Activated naive CD4-positive, alpha-beta T cell treated with anti-CD3 and anti-CD28 coated beads for 36 hours (primary cell): ENCODE measurements at places on chromosomes 3 and 15.

GRCh38 chr3:181629711-181630110, 82.0 kb upstream of the SOX2 start:
- no peak for DNase-seq

GRCh38 chr3:81592101-81592500, 169.3 kb downstream of the GBE1 start:
- no peak for DNase-seq

GRCh38 chr3:126304704-126305103, 52.5 kb downstream of the KLF15 start:
- no peak for DNase-seq

- no peak for DNase-seq
Observed at GRCh38 chr15:37134699-37135131, 34.4 kb upstream of the MEIS2 start.

DNA sequence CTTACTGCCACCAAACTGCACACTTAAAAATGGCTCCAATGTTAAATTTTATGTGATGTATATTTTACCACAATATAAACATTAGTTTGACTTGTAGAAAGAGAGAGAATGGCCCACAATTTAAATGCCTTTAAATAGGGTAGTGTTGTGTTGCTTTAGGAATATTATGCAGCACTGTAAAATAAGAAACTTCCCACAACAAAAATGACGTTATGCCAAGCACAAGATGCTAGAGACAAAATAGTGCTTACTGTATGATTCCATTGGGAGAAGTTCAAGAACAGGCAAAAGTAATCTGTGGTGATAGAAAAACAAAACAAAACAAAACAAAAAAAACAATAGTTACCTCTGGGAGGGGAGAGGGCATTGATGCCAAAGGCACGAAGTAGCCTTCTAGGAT, 91.3 kb downstream of the MEGF11 start:
- no peak for DNase-seq

DNA sequence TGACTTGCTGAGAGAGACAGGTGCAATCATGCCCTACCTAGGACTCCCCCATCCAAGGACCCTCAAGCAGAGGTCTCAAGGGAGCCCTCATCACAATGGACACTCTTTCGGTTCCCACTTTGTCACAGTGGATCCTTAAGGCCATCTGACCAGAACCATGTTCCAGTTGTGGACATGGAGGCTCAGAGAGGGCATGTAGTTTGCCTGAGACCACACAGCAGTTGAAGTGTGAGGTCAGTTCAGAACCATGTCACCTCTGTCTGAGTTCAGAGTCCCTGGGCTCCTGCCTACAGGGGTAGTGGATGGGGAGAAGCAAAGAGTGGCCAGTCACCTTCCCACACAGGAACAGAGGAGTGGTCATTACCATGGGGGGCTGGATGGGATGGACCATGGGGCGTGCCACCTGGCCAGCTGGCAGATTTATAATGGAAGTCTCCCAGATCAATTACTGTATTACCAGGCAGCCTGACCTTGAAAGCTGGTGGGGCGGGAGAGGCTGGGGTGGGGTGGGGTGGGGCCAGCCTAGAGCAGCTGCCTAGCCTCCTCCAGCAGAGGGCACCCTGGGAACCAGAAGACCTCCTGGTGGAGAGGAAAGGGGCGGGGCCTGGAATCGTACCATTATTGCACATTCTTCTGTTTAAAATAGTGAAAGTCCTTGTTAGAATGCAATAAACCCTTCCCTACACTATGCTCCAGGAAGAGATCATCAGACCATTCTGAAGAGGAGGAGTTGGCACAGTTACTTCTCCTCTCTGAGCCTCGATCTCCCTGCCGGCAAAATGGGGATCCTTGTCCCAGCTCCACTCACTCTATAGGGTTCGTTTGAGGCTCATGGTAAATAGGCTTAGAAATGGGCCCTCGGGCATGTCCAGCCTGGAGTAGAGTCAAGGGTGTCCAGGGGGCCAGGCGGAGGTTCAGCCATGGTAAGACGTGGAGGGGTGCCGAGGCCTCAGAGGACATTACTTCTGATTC, 26.9 kb upstream of the LINGO1 start:
- peak; percentile 58 for DNase-seq

DNA sequence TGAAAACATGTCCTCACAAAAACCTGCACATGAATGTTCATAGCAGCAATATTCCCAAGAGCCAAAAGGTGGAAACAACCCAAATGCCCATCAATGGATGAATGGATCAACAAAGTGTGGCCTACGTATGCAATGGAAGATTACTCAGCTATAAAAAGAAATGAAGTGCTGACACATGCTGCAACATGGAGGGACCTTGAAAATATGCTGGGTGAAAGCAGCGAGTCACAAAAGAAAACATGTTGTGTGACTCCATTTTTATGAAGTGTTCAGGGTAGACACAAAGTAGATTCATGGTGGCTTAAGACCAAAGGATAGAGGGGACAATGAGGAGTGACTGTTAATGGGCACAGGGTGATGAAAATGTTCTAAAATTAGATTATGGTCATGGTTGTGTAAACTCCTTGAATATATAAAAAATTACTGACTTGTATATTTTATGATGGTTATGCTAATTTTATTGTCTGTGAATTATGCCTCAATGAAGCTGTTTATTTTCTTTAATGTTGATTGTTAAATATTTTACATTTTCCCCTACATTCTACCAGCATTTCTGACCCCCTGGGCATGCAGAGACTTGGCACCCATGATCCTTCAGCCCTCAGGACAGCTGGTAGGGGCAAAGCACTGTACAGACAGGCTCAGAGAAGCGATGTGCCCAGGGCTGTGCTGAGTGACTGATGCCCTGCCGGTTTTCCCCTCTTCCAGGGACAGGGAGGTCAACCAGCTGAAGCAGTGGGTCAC, 37.8 kb downstream of the CFAP100 start:
- no peak for DNase-seq

DNA sequence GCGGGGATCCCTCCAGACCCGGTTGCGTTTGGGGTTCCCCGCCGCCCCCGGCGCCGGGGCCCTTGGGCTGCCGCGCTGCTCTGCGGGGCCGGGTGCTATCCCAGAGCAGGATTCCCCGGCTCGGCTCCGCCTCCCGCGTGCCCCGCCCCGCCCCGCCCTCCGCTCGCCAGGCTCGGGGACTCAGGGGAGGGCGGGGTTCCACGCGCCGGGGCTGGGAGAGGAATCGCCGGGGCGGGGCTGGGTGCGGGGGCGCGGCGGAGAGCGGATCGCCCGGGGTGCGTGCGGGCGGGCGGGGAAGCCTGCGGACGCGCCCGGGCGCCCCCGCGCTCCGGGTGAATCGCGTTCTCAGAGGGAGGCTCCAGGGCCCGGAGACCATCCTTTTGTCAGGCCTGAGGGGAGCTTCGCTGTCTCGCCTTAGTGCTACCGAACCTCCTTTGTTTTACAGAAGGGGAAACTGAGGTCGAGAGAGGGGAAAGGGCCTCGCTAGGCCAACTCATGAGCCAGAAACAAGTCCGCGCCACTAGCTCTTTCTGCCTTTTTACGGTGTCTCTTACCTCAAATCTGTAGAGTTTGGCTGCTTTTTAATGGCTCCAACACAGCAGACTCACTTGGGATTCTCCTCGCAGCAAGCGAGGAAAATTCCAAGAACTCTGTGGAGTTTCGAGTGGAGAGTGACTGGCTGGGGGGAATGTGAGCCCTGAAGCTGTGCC, at the start of gene TMEM158:
TSS of gene TMEM158 (minus strand) at position 82 of the 710 bp plus-strand sequence. CDS start 260 bp downstream, outside the sequence.
- peak; percentile 88 for DNase-seq

- no peak for DNase-seq
Observed at GRCh38 chr15:64566629-64567427, 106.5 kb downstream of the ZNF609 start.

- no peak for DNase-seq
Observed at GRCh38 chr3:5390936-5391625, 203.6 kb downstream of the EDEM1 start.

GRCh38 chr3:194381460-194381875, 11.9 kb upstream of the LRRC15 start:
- no peak for DNase-seq

GRCh38 chr15:44585633-44586032, 48.7 kb downstream of the EIF3J start:
- DNase-seq, result no peak

- DNase-seq, result no peak
Observed at GRCh38 chr3:15023249-15023648, 41.9 kb downstream of the MRPS25 start.

DNA sequence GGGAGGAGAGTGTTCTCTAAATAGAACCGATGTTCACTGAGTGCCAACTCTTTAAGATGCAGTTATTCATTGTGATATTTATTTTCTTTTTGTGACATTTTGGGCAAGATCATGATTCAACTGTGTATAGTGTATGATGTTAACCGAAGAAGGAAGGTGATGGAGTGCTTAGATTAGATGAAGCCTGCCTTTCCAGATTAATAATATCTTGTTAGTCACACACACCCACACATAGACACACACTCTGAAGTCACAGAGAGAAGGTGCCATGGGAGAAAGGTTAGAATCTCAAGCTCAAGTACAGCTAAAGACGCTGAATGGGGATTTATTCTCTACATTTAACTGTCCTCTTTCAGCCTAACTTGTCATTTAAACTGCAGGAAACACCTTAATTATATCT, 77.0 kb downstream of the SLC9A9 start:
- DNase-seq, result no peak

GRCh38 chr15:38128341-38128781, 124.3 kb upstream of the SPRED1 start:
- no peak for DNase-seq

DNA sequence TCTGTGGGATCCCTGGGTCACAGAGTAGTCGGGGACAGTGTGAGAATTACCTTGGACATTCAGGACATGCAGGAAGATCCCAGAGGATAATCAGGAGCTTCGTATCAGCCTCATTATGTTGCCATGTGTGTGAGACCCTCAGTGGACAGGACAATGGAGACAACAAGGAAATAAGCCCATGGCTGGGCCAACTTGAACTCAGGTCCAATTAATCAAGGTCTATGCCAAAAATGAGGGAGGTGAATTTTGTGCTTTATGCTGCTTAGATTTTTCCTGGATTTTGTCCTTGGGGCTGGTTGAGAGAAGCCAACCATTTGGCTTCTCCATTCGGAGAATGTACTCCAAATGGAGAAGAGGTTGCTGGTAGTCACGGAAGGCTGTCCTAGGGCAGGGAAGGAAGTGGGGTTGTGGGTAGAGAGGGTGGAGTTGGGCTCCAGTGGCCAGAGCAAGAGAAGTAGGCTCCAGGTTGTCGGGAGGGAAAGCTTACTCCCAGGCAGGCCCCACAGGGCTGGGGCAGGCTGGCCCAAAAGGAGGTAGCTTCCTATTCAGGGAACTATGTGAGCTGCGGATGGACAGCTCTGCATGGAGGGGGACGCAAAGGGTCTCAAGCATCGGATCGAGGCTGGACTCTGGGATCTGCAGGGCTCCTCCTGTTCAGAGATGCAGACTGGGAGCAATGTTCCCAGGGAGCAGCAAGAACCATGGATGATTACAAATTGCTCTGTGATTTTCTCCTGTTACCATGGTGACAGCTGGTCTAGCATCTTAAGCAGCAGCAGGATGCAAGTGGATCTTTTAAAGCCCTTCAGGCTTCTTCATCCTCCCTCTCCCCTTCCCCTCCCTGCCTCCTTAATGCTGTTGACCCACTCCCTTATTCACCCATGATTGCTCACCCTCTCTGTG, 91.1 kb downstream of the WNT7A start:
- DNase-seq, result no peak
